ENCODE measurements at places on chromosomes 1 and 21.

DNA sequence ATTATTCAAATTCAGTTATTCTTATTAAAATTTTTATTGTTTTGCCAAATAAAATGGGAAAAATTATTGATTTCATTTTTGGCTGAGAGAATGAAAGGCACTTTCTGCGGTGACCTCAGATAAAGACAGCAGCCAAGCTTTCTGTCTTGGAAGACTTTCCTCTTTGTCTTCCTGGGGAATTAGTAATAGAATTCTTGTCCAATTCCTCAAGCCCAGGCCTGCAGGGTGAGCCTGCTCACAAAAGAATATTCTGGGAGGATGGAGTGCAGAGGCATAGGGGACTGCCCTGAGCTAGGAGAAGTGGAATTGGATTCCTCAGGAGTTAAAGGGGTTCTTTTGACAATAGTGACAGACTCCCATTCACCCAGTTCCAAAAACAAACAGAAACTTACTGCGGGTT lies 614.5 kb upstream of the ADGRL2 start:
- DNase-seq = no peak

DNA sequence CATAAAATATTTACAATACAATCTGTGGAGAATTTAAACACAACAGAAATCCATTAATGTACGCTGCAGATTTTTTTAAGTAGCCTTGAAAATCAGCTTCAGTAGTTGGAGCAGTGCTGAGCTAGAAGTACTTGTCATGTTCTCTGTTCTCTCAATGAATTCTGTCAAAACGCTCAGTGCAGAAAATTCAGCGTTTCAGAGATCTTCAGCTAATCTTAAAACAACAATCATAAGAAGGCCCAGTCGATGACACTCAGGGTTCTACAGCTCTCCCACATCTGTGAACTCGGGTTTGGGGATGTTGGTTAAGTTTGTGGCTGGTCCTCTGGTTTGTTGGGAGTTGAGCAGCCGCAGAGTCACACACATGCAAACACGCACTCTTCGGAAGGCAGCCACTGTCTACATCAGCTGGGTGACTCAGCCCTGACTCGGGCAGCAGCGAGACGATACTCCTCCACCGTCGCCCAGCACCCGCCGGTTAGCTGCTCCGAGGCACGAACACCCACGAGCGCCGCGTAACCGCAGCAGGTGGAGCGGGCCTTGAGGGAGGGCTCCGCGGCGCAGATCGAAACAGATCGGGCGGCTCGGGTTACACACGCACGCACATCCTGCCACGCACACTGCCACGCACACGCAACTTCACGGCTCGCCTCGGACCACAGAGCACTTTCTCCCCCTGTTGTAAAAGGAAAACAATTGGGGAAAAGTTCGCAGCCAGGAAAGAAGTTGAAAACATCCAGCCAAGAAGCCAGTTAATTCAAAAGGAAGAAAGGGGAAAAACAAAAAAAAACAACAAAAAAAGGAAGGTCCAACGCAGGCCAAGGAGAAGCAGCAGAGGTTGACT lies 161.2 kb downstream of the RUNX1 start:
- peak; percentile 78 for DNase-seq

- DNase-seq = no peak
These were observed 846.9 kb upstream of the ADAMTS5 start for GRCh38 chr21:27813750-27814149.

DNA sequence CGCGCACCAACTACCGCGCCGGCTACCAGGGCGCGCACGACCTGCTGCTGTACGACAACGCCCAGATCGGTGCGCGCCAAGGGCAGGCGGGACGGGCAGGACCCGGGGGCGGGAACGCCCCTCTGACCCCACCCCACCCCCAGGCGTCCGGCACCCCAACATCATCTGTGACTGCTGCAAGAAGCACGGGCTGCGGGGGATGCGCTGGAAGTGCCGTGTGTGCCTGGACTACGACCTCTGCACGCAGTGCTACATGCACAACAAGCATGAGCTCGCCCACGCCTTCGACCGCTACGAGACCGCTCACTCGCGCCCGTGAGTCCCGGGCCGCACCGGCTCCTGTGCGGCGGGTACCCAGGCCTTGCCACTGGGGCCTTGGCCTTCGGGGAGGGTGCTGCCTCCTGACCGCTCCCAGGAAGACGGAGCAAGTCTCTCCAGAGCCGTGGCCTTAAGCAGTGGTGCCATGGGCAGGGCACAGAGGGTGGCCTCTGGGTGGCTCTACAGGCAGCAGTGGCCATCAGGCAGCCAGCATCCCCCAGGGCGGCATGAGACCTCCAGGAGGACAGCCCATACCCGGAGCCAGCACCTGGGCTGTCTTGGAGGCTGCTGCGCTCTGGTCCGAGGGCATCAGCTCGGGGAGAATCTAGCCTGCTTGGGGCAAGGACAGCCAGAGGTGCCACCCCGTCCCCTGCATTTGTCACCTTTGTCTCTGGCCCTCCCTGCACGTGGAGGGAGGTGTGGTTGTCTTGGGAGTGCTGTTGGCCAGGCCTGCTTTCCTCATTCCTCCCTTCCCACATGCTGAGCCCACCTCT lies 8.1 kb upstream of the MMP23B start:
- DNase-seq = no peak

DNA sequence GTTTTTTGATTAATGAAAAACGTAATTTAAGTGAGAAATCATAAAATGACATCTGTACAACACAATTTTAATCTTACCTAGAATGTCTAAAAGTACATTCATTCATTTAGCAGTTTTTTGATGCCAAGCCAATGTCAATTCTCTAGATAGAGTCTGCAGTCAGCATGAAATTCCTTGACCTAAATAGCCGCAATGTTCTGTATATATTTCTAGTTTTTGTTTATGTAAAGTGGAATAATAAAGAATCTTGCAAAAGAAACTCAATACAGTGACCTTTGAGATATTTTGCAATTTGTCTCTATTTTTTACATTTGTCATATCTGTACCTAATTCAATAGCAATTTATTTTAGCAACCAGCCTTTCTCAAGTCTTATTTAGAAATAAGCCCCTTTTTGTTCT lies 176.0 kb downstream of the ATP6V1G3 start:
- no peak for DNase-seq

DNA sequence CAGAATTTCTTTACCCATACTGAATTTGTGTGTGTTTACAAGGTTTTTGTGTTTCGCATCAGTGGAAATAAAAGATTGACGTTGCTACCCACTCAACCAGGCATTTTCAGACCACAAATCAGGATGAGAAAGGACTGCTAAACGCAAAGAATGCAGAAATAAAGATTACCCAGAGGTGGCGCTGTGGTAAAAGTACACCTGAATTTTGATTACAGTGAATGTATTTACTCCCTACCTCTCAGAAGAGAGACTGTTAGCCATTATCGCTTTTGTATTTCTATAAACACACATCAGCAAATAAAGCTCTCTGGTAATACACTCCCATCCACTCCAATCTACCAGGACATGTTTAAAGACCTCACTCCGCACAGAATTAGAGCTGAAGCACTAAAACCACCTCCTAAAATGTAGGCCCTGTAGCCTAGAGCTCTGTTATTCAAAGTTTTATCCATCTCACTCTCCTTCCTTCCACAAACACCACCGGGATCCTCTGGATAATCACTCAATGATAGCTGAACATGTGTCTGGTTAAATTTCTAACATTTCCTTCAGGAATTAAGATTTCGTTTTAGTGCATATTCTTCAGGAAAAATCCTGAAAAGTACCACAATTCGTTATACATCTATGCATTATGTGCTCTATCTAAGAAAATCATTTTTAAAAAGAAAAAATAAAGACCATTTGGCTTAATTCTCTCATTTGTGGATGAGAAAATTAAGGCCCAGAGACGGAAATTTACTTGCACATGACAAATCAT lies 2.5 kb upstream of the LMO4 start:
- DNase-seq = peak; percentile 69

GRCh38 chr1:85465099-85465785 lies at the start of gene DDAH1:
DDAH1 (minus strand) TSS chr1:85465159; CDS start chr1:85465045, 114 bp downstream.
- no peak for DNase-seq

DNA sequence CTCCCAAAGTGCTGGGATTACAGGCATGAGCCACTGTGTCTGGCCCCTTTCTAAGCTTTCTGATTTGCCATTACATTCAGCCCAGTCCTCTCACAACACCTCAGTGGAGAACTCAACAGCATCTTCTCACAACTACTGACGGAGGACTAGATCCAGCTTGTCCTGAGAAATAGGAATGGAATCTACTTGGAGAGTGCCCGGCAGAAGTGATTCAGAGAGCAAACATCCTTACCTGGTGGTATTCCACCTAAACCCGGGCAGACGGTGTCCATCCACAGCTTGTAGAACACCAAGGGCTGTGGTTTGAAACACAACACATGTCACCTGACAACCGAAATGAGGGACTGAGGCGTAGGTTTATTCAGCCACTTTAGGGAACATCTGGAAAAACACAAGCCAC lies 28.8 kb upstream of the CCSAP start:
- DNase-seq = no peak

GRCh38 chr1:183761871-183762270 lies 43.0 kb upstream of the RGL1 start:
- no peak for DNase-seq

GRCh38 chr1:74247881-74248528 lies 12.8 kb downstream of the TNNI3K start:
- DNase-seq = no peak

All from Panc1 (cell line).